ENCODE measurements at places on chromosomes 11 and 22.

DNA sequence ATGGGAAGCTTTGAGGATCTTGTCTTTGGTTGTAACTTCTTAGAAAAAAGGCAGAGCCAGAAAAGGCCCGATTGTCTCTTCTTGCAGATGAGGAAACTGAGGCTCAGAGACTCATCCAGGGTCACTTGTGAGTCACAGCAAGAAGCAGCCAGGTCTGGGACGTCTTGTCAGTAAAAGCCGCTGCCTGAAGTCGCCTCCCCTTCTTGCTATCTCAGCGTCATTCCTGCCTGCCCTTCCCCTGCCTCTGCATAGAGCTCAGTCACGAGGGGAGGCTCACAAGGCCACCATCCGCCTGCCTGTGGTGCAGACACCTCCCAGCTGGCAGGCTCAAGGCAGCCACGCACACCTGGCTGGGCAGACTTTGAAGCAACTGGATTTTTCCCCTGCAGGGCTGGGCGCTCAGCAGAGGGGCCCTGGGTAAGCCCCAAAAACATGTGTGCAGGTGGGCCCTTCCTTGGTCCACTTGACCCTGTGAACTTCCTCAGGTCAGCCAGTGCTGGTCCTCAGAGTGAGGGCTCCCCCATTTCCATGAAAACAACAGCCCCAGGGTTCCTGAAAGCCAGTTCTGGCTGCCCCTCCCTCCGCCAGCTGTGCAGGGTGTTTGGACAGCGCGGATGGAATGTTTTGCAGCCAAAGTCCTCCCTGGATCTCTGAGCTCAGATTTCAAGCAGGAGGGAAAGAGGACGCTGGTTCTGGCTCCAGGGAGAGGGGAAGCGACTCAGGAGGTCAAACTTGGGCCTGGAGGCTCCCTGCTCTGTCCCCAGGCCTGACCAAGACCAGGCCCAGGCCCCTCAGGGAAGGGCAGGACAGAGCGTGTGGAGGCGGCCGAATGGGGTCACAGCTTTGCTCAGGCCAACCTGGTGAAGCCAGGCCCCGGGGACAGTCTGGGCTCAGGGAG is 6.0 kb upstream of the RAB3IL1 start:
- DNase-seq = no peak

DNA sequence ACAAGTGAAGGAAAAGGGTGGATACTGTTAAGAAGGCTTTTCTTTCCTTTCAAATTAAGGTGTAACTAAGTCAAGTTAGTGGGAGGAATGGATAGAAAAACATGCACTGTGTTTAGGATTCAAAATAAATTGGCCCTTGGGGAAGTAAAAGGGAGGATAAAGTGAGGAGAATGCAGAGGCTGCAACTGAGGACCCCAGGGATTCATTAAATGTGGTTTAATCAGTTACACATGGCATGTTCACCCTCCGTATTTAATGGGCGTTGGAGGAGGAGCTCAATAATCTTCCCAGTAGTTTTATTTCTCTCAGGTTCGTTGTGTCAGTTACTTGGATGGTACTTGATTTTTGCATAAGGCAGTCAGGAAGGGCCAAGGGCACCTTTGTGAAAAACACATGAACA is 966.3 kb downstream of the JRKL start:
- DNase-seq = no peak

DNA sequence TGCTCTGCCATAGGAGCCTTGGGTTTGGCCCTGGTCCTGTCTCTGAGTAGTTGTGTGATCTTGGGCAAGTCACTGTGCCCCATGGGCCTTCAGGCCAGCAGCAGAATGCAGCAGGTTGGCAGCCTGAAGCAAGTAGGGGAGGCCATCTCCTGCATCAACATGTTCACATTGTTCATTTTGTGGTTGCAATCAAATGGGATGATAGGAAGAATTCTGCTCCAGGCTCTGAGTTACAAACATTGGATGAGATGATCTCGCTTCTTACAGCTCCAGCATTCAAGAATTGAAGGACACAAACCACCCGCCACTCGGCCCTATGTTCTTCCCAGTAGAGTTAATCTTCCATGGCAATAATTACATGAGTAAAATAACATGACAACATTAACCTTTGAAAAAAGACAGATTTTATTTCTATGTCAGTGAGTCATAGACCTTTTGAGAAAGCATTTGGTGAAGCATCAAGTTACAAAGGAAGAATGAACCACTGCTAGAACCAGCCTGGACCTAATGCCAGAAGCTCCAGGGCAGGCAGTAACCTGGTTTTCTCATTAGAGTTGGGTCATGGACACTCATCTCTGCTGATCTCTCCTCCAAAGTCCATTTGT is 308.3 kb upstream of the NCAM1 start:
- DNase-seq = no peak

DNA sequence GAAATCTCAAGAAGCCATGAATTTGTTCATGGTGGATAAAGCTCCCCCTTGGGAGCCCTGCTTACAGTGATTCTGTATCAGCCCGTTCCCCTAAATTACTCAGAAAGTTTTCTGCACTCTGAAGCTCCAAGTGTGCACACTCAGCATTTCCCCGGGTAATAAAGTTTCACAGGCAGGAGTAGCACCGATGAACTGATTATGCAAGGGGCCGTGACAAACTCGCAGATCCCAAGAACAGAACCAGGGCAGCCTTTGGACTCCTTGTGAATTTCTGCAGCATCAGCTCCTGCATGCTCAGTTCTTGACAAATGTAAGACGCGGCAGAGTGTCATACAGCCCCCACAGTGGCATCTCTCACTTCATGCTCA is 73.5 kb downstream of the COMMD9 start:
- no peak for DNase-seq

DNA sequence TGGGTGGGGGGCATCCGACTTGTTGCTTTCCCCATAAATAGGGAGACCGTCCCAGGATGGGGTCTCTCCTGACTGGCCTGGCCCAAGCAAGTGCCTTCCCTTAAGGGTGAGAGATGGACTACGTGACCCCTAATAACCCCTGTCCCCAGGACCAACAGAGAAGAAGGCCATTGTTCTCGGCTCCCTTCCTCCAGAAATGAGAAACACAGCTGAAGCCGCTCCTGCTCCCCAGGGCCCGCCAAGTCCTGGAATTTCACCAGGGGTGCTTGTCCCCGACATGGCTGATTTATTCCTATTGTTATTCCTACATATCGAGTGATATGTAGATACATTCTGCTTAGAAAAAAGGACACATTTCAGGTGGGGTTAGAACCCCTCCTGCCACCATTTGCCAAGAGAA is 100.8 kb downstream of the TP53I11 start:
- DNase-seq = no peak

- no peak for DNase-seq
Observed at GRCh38 chr11:119808407-119809185, 79.6 kb upstream of the NECTIN1 start.

DNA sequence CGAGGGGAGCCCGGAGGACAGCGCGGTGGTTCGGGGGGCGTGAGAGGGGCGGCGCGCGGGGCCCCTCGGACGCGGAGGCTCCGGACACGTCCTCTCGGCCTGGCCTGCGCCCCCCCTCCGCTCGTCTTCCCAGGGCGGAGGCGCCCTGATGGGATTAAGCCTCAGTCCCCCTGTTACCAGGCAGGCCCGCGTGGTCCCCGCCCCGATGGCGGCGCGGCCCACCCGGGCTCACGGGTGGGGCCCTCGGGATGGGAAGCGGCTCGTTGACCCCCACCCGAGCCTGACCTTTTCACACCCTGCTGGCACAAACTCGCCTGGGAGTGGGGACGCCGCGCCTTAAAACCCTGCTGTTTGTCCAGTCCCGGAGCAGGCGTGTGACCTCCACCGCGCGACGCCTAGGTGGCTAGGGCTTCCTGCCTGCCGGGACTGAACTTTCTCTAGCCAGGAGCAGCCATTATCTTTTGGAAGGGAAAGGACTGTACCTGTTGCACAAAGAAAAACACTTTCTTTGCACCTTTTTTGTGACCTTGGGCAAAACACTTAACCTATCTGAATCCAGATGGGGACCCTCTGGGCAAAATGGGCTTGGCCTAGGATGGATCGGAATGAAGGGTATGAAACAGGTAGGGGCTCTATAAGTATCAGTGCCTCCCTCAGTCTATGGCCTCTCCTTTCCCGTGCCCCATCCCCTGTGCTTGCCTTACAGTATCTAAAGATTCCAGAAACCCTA is 1.0 kb downstream of the KIAA1671 start:
- no peak for DNase-seq

DNA sequence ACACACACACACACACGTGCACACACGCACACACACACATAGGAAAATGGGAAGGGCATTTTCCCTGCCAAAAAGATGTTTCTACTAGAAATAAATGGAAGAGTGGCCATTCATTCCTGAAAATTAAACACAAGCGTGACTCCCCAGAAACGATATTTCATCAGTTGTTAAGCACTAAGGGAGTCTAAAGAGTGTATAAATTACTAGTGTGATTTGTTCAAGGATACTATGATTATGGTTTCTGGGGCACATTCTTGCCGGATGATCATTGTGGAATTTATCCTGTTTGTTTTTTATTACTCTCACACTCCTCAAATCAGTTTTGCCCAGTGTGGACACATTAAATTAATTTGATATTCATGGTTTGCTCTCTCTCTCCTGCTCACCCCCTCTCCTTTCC is 16.4 kb upstream of the AMOTL1 start:
- no peak for DNase-seq

DNA sequence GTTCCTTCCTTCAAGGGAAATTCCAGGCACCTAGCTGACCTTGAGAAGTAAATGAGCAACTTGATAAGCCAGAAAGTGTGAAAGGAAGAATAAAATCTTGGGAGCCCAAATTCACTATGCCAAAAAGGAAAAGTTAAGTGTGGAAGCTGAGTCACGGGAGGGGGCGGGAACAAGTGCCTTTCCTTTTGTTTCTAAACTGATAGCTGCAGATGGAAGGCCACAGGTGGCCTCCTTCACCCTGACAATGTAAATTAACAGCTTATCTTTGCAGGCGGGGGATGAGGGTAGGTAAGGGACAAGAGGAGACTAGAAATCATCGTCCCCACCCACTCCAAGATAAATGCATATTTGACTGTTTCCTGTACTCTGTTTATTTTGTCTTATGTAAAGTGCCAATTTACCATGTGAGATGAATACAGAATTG is 36.4 kb upstream of the TREH start:
- DNase-seq = no peak

DNA sequence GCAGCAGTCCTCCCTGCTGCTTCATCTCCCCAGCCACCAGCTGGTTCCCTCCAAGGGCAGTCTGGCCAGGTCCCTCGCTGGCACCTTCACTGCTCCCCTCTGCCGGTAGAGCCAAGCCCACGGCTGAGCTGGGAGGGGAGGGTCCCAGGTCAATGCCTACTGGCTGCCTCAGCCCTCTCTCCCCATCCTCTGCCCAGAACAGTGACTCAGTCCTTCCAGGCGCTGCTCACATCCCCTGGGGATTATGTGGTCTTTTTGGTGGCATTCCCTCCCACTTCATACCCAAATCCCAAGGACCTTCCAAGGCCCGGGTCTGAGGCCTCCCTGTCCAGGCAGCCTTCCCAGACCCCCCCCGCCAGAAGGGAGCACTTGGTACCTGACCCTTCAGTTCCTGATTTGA is 44.9 kb downstream of the WNT7B start:
- DNase-seq = no peak

DNA sequence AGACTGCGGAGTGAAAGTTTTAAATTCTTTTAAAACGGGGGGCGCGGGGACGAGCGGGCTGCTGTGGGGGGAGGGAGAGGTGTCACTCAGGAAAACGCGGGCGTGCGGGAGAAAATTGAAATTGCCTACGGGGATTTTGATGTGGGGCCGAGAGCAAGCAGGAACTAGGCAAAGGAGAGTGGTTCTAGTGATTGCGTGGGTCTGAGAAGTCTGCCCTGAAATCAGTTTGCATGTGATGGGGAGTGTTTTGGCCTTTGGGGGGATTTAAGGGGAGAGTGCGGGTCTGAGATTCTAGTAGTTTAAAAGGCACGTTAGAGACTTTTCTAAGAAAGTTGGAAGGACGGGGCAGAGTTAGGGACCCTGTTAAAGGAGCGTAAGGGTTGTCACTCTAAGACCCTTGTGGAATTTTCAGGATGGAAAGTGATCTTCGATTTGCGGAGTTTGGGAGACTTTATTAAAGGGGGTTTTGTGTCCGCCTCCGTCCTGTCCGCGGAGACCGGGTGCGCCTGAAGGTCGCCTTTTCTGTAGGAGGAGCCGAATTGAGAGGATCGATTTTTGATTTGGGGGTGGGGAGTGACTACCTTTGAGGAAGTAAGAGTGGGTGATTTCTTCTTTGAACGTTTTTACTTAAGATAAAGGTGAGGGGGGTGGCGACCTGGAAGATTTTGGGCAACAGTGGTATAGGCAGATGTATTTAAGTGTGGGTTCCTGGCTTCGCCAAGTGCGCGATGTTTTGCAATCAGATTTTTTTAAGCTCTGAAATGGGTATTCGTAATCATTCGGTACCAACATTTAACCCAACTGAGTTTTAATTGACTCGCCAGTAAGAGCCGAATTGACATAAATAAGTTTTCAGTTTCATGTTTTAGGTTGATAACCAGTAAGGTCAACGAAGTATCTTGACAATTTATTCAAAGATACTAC is 1.1 kb downstream of the EED start:
- no peak for DNase-seq

DNA sequence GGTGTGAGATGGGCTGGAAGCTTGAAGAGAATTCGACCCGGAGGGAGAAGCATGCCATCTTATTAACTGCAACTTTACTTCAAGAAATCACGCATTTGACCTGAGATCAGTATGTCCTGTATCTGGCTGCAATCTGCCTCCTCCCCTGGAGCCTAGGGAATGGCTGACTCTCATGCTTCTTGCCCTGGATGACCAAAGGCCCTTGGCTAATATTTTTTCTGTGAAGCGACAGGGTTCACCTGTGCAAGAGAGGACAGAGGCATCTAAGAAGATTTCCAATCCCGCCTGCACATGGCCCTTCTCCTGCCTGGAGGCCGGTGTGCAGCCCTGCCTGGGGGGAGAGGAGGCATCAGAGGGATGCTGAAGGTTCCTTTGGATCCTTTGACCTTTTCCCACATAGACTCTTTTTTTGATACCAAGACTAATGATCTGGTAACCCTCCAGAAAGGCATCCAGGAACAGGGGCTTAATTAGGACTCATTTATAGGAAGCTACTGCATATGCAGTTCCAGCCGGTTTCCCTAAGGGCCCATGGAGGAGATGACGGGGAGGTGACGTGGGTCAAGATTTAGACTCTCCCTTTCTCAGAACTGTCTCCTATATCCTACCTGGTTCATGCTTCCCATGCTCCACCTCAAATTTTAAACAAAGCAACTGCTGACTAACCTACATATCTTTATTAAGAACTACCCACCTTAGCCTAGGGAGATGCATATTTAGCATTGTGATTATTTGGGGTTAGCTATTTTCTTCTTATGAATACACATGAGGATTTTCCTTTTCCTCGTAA is 50.8 kb downstream of the NTM start:
- no peak for DNase-seq

- no peak for DNase-seq
Observed at GRCh38 chr11:10728154-10728553, 22.9 kb upstream of the CTR9 start.

GRCh38 chr11:65917434-65918210 is 1.2 kb downstream of the C11orf68 start:
- no peak for DNase-seq

All from stimulated activated CD4-positive, alpha-beta T cell treated with anti-CD3 and anti-CD28 coated beads, Interleukin-2, amount 100 ng/mL, for 48 hours (primary cell).